ENCODE measurements at places on chromosomes 7 and 10. TPM values are rescaled to one million over a fixed set of nuclear protein-coding genes. Genes with fewer than 3 reads are reported as not detected.

C10orf53 gene
- not detected for total RNA-seq

WDFY4 gene
- total RNA-seq, result 1.2 TPM

CHAT gene
- not detected for total RNA-seq

CCDC3 gene
- total RNA-seq, result 0.06 TPM

ABCA13 gene
- total RNA-seq, result 0.04 TPM

PALD1 gene
- total RNA-seq, result 2.7 TPM

RPP38 gene
- total RNA-seq, result 27.8 TPM

GRCh38 chr10:486666-487322 is 202.7 kb downstream of the DIP2C start:
- DNase-seq, result no peak

GRCh38 chr7:83466956-83467355 is 182.0 kb downstream of the SEMA3E start:
- no peak for DNase-seq

- DNase-seq, result no peak
Observed at GRCh38 chr7:135707570-135707966, 20.4 kb downstream of the SLC13A4 start.

GRCh38 chr7:111638078-111638477 is 75.8 kb upstream of the IMMP2L start:
- DNase-seq, result no peak

GRCh38 chr7:78020874-78021249 is 222.3 kb downstream of the PHTF2 start:
- DNase-seq, result no peak

DNA sequence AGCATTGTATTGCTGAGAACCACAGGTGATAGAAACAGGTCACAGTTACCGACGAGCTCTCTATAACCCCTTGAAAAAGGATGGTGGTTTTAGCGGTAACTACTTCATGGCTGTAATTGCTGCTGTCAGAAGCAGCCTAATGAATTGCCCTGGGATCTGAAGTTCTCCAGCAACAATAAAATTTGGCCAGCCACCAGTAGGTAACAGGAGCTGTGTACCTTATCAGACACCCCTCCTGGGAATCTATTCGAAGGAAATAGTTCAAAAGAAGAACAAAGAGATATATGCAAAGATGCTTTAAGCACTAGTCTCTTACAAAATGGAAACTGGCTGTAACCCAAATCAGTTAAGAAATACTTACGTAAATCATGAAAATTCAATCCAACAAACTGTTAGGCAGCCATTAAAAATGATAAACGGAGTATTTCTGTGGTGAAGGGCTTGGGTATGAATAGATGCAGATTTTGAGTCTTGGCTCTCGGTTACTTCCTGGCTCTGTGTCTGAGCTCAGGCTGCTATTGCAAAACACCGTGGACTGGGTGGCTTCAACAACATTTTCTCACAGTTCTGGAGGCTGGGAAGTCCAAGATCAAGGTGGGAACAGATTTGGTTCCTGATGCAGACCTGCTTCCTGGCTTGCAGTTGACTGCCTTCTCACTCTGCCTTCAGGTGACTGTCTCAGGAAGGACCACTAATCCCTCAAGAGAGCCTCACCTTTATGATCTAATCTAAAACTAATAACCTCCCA is 1.6 kb downstream of the MSRB2 start:
- no peak for DNase-seq

DNA sequence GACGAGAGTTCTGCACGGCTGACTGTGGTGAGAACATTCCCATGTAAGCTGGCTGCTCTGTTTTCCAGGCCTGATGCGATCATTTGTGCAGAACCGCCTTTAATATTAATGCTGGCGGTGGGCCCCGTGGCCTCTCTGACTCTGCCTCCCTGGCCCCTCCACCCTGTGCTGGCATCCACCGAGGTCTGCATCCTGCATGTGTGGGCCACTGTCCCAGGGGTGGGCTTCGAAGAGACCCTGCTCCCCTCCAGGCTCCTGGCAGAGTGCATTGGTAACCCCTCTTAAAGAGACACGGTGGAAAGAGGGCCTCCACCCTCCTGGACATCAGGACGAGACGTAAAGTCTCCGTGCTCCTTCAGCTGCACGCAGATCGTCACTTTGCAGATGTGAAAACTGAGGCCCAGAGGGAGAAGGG is 67.3 kb upstream of the FAM20C start:
- DNase-seq, result no peak

DNA sequence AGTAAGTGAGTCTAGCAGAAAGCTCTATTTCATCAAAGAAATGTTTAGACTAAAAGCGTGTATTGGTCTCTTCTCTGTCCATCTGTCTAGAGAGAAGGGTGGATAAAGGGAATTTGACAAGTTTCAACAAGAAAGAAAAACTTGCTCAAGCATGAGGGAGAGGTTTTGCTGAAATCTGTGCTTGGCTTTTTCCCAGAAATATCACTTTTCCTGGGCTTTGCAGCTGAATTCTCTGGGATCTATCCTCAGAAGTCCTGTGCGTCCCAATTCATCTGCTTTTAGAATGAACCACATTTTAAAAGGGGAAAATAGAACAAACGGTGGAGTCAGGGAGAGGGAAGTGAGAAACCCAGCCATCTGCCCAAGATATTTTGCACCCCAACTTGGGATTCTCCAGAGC is 59.6 kb upstream of the CELF2 start:
- no peak for DNase-seq

GRCh38 chr10:119225083-119225658 is 17.8 kb downstream of the GRK5 start:
- DNase-seq, result no peak

GRCh38 chr10:71084818-71085126 is 127.6 kb upstream of the UNC5B start:
- DNase-seq, result no peak

DNA sequence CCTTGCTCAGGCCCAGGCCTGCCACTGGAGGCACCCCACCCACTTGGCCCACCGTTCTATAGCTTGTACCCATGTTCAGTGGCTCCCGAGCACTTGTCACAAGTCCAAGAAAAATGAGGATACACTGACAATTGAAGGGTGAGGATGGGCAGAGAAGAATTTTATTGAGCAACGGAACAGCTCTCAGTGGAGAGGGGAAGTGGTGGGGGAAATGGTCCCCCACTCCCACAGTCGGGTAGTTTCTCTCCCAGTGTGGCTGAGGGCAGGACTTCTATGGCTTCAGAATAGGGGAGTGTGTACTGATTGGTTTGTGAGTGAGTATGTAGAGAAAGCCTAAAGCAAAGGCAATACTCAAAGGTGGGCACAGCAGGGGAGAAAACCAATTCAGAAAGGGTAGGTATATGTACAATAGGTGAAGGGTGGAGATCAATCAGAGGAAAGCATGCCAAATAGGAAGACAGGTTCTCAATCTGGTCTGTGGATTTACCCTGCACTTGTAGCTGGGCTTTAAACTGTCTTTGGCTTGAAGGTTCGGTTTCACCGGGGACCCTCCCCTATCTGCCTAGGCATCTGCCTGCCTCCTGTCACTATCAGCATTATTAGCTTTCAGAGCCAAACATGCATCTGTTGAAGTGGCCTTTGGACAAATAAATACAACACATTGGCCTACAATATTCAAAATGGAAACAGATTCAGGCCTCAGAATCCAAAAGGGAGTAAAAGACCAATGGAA is 8.9 kb upstream of the TSPAN13 start:
- no peak for DNase-seq

DNA sequence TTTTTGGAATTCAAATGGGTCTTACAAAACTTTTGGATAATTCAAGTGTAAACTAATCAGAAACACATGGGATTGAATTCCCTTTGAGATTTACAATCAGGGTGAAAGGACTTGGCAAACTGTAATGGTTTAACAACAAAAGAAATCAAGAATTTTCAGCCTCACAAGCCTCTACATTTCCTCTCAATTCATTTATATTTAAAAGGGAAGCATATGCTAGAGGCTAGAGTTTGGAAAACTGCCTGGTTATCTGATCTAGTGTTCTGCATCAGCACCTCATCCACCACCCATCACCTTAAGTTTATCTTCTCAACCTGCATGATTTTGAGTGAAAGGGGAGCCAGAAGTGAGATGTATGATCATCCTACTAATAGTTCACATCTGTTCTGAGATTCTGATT is 120.7 kb downstream of the TES start:
- DNase-seq, result no peak

Measured in activated naive CD8-positive, alpha-beta T cell treated with anti-CD3 and anti-CD28 coated beads for 36 hours (primary cell).